ENCODE measurements at places on chromosomes 16 and 17.

DNA sequence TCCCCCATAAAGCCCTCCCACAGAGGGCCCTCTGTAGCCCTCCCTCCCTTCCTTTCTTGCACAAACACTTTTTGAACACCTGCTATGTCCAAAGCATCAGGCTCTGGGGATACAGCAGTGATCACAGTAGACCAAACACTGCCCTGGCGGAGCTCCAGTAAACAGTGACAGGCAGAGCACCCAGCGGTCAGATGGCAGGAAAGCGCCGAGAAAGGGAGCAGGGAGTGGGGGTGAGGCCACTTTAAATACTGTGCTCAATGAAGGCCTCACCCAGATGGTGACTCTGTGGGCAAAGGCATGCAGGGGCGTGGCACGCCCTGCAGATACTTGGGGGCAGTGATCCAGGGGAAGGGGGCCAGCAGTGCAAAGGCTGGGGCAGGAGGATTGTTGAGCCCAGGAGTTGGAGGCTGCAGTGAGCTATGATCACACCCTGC, 7.6 kb downstream of the PRR29 start:
- no peak for DNase-seq

GRCh38 chr16:79136955-79137354, 463.6 kb downstream of the MAF start:
- no peak for DNase-seq

DNA sequence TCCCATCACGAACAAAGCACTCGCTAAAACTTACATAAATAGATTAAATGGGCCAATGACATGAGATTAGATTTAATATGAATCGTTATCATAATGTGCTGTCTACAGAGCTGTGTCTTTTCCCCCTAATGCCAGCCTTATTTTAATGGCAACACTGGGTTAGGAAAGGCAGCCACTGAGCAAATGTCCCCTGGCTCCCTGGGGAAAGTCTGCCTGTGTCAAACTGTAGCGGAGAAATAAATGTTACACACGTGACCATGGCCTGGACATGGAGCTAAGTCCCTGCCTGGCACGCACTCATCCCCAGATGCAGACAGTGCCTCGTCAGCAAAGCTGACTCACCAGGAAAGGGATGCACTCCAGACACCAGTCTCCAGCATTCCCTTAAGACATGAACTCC, 61.3 kb upstream of the SDK2 start:
- DNase-seq = no peak

DNA sequence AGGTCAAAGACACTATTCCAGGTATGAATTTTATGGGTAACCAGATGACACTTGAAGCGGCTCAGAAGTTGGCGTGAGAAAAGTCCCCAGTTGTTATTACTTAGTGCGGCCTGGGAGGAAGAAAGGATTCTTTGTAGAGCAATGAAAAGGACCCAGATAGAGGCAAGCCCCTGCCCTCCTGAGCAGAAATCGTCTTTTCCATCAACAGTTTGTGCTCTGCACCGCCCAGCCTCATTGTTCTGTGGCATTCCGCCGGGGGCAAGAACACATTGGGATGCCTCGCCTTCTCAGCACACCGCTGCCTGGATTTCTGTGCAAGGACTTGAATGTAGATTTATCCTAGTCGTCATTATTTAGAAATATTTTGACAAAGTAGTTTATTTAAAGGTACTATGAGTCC, 32.7 kb upstream of the CRHR1 start:
- DNase-seq = no peak

DNA sequence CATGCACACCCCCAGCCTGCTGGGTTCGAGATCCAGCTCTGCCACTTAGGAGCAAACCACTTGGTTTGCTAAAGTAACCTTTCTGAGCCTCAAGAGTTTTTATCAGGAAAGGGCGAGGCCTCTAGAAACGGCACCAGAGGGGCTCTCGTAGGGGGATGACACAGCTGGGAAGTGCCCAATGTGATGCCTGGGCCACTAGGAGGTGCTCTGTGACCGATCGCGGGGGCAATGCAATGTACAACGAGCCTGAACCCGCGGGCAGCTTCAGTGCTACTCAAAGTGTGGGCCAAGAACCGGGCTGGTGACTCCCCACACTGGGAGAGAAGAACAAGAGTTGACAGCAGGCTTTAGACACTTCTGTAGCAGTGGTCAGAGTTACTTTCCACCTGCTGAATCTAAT, 9.4 kb downstream of the C16orf89 start:
- DNase-seq = no peak

GRCh38 chr17:41571561-41572434, at the start of gene KRT9:
KRT9 (minus strand) TSS chr17:41572059; CDS start chr17:41571992, 67 bp downstream.
- DNase-seq = no peak

GRCh38 chr17:65109990-65110680, 27.0 kb upstream of the RGS9 start:
- no peak for DNase-seq

- DNase-seq = no peak
These were observed 3.9 kb upstream of the HEXIM1 start for GRCh38 chr17:45144199-45145034.

DNA sequence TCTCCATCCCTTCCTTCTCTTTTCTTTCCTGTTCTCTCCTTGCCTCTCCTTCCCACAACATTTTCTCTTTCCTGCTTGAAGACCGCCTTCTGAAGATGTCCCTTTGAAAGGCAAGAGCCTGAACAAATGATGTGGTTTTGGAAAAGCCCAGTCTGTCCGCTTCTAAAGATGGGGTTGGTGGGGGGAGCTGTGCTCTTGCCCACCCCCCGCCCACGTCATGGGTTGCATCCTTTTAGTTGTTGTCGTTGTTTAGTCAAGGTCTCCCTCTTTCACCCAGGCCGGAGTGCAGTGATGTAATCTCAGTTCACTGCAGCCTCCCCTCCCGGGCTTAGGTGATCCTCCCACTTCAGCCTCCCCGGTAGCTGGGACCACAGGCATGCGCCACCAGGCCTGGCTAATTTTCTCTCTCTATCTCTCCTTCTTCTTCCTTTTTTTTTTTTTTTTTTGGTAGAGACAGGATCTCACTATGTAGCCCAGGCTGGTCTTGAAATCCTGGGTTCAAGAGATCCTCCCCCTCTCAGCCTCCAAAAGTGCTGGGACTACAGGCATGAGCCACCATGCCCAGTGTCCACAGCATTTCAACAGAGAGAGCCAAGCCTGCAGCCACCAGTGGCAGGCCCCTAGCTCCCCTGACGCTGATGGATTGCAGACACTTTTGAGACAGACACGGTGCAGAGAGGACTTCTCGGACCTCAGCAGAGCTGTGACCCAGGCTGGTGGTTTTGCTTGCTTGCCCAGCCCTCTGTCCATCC, 26.0 kb upstream of the CIBAR2 start:
- no peak for DNase-seq

- DNase-seq = no peak
These were observed 44.0 kb downstream of the IRX6 start for GRCh38 chr16:55367866-55368603.

- DNase-seq = no peak
These were observed 521 bp downstream of the GGA2 start for GRCh38 chr16:23509782-23510163.

- DNase-seq = no peak
These were observed 84.0 kb upstream of the NOL11 start for GRCh38 chr17:67633751-67634211.

DNA sequence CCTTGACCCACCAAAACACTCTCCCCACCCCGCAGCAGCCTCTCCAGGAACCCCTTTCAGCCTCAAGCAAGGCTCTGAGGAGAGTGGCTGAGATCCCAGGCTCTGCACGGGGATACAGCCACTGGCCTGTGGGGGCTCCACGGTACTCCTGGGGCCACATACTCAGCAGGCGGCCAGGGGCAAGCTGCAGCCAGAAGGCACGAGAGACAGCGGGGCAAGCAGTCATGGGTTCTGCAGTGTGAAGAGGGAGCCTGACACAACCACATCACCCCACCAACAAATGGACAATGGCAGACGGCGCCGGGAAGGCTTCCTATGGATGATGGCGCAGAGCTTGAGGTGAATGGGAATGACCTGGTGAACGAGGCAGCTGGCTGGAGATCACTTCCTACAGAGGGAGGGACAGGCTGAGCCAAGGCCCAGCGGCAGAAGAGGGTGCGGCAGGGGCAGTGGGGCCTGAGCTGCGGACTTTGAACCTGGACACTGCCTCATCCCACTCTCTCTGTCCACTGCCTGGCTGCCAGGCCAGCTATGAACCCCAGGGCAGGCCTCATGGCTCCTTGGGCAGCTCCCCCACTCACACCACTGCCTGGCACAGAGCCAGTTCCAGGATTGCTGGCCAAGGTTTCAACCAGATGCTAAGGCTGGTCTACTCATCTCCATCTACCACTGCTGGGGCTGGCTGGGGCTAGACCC, 10.8 kb upstream of the BCAR1 start:
- no peak for DNase-seq

GRCh38 chr16:21953541-21953902, 361 bp downstream of the UQCRC2 start:
- no peak for DNase-seq

DNA sequence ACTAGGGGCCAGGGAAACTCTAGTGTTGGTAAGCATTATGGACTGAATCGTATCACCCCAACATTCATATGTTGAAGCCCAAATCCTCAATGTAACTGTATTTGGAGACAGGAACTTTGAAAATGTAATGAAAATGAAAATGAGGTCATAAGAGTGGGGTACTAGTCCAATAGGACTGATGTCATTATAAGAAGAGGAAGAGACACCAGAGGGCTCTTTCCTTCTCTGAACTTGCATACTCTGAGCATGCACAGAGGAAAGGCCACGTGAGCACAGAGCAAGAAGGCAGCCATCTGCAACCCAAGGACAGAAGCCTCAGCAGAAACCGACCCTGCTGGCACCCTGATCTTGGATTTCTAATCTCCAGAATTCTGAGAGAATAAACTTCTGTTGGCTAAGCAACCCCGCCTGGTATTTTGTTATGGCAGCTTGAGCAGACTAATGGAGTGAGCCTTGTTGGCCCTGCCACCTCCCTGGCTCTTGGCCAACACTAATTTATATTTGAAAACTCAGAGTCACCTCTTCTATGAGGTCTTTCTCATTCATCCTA, 273.4 kb downstream of the NTN1 start:
- DNase-seq = no peak

- DNase-seq = no peak
These were observed 78.0 kb downstream of the RAP1GAP2 start for GRCh38 chr17:2874189-2874686.

GRCh38 chr17:7025245-7025644, 2.4 kb downstream of the BCL6B start:
- no peak for DNase-seq

- DNase-seq = no peak
These were observed 35.1 kb downstream of the MARF1 start for GRCh38 chr16:15607700-15608396.

DNA sequence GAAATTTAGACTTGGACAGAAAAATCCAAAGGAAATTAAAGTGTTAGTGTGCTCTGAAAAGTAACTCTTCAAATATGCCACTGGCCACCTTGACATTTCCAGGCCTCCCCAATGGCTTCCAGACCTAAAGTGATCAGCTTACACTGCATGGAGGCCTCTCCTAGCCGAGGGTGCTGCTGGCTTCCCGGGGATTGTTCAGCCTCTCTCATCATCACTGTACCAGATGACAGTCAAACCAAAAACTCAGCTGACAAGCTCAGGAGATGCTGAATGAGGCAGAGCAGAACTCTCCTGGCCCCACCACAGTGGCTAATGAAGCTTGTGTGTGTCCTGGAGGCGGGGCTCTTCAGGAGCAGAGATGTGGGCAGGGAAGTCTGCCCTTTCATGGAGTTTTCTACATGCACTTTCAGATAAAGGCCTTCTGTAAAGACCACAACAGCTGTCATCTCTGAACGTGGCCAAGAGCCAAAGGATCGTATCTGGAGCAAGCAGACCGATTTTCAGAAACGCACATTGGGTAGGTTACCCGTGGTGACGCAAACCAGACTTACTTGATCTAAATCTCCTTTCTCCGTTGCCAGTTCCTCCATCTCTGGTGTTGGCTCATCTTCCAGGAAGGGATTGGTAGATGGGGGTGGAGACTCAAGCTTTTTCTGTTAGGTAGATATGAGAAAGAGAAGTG, 113.3 kb downstream of the VPS53 start:
- no peak for DNase-seq

- no peak for DNase-seq
These were observed 57.0 kb downstream of the SHISA9 start for GRCh38 chr16:12958366-12958765.

GRCh38 chr17:43465049-43465448, 18.7 kb upstream of the DHX8 start:
- no peak for DNase-seq

- DNase-seq = no peak
These were observed 8.8 kb downstream of the NFATC3 start for GRCh38 chr16:68093816-68094613.

- no peak for DNase-seq
These were observed 9.0 kb downstream of the GGA2 start for GRCh38 chr16:23501291-23501690.
